ENCODE measurements at places on chromosomes 13 and 19.

GRCh38 chr13:75776550-75776949, 140.4 kb downstream of the LMO7 start:
- no peak for DNase-seq

DNA sequence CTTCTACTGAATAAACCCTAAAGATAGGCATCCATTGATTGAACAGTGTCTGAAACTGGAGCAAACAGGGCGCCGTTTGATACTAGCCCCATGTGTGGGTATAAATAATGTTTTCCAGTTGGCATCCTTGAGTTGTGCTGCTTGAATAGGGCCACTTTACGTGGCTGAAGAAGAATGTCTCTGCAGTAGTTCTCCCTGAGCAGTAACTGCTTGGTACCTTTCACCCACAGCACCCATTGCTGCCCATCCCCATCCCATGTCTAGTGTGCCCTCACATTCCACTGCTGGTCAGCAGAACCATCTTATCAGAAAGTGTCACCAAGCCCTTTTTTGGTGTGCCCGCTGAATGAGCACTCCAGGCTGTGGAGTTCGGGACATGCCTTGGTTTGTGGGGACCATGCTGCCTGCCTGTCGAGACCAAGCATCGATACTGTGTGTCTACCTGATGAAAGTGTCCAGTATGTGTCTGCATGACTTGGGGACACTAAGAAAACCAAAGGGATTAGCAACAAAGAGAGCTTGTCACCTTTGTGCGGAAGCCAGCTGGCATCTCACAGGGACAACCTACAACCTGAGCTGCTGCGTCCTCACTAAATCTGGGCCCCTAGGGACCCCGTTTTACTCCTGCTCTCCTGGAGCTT, 162.0 kb downstream of the TM9SF2 start:
- no peak for DNase-seq

GRCh38 chr13:27728271-27728670, 64.0 kb upstream of the GSX1 start:
- DNase-seq = no peak

- no peak for DNase-seq
These were observed 170.9 kb downstream of the USP12 start for GRCh38 chr13:27000686-27001085.

- no peak for DNase-seq
These were observed 166.8 kb downstream of the SLITRK5 start for GRCh38 chr13:87837946-87838345.

- DNase-seq = no peak
These were observed 131.7 kb downstream of the UGGT2 start for GRCh38 chr13:95921485-95921884.

GRCh38 chr13:76019421-76020044, 383.4 kb downstream of the LMO7 start:
- no peak for DNase-seq
